Endothelial cell of umbilical vein (primary cell): ENCODE measurements at places on chromosomes 16 and 17. TPM values are rescaled to one million over a fixed set of nuclear protein-coding genes. Genes with fewer than 3 reads are reported as not detected.
A peak's percentile ranks its signal among the peaks of the same experiment; 100 is the strongest.

THUMPD1 gene
- 29.0 and 30.7 TPM in 2 replicates for total RNA-seq

FAM20A gene
- not detected in 2 replicates for total RNA-seq

CX3CL1 gene
- 1.2 and 2.3 TPM in 2 replicates for total RNA-seq

TAOK1 gene
- total RNA-seq = 64.3 and 82.2 TPM in 2 replicates

NKD1 gene
- 0.32 TPM in 1 of 2 replicates, not detected in the other for total RNA-seq

ADCY9 gene
- total RNA-seq = 13.1 and 14.0 TPM in 2 replicates

SLC4A1 gene
- not detected in 2 replicates for total RNA-seq

ADAD2 gene
- not detected in 2 replicates for total RNA-seq

DNA sequence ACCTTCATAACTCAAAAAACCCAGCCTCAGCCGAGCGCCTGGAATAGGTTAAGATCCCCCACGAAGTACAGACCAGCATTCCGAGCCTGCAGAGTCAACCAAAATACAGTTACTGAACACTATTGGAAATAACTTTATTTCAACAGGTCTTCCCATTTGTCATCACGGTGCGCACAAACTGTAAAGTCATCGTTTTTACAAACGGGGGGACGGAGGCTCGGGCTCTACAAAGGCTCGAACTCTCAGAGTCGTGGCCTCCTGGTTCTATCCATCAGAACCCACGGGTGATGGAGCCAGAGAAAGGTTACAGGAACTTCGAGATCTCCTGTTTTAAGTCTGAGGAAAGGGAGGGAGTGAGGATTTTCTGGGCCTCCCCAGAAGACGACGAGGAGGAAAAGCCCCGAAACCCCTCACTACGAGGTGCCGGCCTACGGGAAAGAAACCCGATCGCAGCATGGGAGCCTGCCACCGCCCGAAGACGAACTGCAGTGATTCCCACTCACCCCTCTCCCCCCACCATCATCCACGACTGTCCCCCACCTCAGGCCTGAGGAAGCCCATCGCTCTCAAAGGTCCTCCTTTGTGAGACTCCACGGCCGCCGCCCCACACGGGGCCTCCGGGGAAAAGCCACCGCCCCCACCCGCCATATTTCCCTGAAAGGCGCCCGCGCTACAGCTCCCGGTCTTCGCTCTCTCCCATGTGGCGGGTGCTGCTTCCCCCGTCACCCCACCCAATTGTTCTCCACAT lies 917 bp downstream of the YWHAE start:
- H3K4me3 ChIP-seq = peak overlapping the region; percentile 99
- H3K27ac ChIP-seq = peak overlapping the region; percentile 86
- H3K4me1 ChIP-seq = peaks cover 17% of the 10 kb centered on the region
- DNase-seq = peak; percentile 47

DNA sequence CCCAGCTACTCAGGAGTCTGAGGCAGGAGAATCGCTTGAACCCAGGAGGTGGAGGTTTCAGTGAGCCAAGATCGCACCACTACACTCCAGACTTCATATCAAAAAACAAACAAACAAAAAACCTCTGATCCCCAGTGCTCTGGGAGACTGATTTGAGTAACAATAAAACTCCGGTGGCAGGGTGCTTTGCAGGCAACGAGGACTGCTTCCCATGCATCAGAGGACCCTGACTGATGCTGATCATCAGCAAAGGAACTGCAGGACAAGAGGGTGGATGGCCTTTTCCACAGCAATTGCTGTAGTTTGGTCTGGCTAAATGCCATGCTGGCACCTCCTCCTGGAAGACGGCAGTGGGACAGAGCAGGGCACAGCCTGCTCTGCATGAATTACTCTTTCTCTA lies 6.4 kb upstream of the SLC39A11 start:
- no peaks in the 10 kb centered on the region for H3K4me1 ChIP-seq
- H3K27me3 ChIP-seq = peaks cover 3% of the 10 kb centered on the region
- H3K27ac ChIP-seq = no peak overlapping the region
- H3K4me3 ChIP-seq = no peak overlapping the region
- no peaks in the 10 kb centered on the region for H3K36me3 ChIP-seq

DNA sequence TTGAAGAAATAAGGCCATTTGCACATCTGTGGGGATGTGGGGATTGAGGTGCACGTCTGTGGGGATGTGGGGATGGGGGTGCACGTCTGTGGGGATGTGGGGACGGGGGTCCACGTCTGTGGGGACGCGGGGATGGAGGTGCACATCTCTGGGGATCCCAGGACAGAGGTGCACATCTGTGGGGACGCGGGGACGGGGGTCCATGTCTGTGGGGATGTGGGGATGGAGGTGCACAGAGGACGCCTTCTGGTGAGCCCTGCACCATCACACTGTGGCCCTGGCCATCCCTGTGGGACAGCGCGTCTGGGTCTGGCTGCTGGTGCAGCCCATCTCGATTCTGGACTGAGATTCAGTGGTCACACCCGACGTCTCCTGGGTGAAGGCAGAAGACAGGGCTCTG lies 161.4 kb downstream of the LAT start:
- no peaks in the 10 kb centered on the region for H3K36me3 ChIP-seq
- no peak overlapping the region for H3K27ac ChIP-seq
- H3K4me3 ChIP-seq = no peak overlapping the region

GRCh38 chr17:76927982-76928381 lies 59.8 kb downstream of the MGAT5B start:
- no peaks in the 10 kb centered on the region for H3K27me3 ChIP-seq
- DNase-seq = no peak
- H3K36me3 ChIP-seq = no peaks in the 10 kb centered on the region
- no peak overlapping the region for H3K4me3 ChIP-seq

- H3K4me3 ChIP-seq = no peak overlapping the region
- no peaks in the 10 kb centered on the region for H3K27me3 ChIP-seq
- H3K4me1 ChIP-seq = peaks cover 12% of the 10 kb centered on the region
- H3K36me3 ChIP-seq = no peaks in the 10 kb centered on the region
Measured at GRCh38 chr16:1945559-1946391, 2.8 kb upstream of the MSRB1 start.

- H3K27me3 ChIP-seq = no peaks in the 10 kb centered on the region
- H3K4me3 ChIP-seq = no peak overlapping the region
Measured at GRCh38 chr17:61245706-61246135, 153.9 kb upstream of the TBX2 start.

DNA sequence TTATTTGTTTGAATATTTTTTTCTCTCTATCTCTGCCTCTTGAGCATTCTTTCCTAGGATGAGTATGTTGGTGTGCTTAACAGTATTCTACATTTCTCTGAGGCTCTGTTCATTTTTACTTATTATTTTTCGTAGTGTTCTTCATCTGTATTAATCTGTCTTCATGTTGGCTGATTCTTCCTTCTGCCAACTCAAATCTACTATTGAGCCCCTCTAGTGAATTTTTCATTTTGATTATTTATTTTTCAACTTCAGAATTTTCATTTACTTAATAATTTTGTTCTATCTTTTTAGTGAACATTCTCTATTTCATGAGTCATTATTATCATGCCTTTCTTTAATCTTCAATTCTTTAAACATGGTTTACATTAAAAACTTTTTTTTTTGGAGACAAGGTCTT lies 3.2 kb upstream of the ST6GALNAC1 start:
- H3K27ac ChIP-seq = no peak overlapping the region
- H3K4me1 ChIP-seq = no peaks in the 10 kb centered on the region
- no peaks in the 10 kb centered on the region for H3K27me3 ChIP-seq
- H3K36me3 ChIP-seq = no peaks in the 10 kb centered on the region
- no peak for DNase-seq

GRCh38 chr16:11877374-11877773 lies 26.0 kb upstream of the RSL1D1 start:
- no peak for DNase-seq
- H3K27me3 ChIP-seq = no peaks in the 10 kb centered on the region
- H3K36me3 ChIP-seq = peaks cover 39% of the 10 kb centered on the region

DNA sequence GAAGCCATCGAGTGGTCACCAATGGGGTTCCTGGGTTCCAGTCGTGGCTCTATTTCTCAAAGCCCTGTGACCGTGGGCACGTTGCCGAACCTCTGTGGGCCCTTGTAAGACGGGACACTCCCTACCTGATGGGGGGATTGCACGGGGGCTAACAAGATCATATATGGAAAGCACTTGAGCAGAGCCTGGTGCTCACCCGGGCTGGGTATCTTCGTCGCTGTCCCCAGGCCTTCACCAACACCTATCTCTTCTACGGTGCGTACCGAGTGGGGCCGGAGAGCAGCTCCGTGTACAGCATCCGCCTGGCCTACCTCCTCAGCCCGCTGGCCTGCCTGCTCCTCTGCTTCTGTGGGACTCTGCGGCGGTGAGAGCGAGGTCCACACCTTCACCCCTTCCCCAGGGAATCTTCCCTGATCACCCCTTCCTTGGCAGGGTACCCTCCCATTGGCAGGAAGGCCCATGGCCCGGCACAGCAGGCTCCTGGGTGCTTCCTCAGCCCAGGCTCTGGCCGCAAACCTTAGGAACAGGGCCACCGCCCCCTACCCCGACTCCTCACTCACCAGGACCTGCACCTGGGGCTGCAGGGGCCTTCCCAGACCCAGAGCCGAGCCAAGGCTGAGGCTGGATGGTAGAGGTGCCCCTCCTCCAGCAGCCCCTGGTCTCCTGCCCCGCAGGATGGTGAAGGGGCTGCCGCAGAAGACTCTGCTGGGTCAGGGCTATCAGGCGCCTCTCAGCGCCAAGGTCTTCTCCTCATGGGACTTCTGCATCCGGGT lies 2.8 kb downstream of the TMC8 start:
- H3K4me1 ChIP-seq = peaks cover 16% of the 10 kb centered on the region
- DNase-seq = no peak
- no peaks in the 10 kb centered on the region for H3K27me3 ChIP-seq
- no peak overlapping the region for H3K4me3 ChIP-seq
- H3K36me3 ChIP-seq = no peaks in the 10 kb centered on the region
- no peak overlapping the region for H3K27ac ChIP-seq

DNA sequence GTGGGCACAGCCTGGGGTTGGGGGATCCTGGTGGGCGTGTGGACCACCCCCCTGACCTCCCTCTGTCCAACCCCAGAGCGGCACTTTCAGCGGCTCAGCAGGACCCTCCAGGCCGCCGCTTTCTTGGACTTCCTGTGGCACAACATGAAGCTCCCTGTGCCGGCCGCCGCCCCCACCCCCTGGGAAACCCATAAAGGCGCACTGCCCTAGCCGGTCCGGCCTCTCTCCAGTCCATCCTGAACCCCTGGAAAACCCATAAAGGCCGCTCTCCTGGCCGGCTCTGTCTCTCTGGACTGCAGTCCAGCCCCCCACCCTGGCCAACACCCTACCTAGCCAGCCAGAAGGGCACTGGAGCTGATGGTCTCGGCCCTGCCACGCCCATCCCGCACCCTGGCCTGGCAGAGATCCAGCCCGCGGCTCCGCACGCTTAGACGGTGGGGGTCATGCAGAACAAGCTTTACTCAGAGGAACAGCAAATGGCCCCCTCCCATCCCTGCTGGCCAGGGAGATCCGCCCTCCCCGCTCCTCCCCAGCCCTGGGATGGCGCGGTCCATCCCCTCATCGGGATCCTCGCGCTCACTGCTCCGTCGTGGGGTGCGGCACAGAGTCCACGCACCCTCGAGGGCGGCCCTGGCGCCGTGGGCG lies 2.7 kb downstream of the NOXO1 start:
- H3K27me3 ChIP-seq = peaks cover 41% of the 10 kb centered on the region
- peaks cover 6% of the 10 kb centered on the region for H3K4me1 ChIP-seq

DNA sequence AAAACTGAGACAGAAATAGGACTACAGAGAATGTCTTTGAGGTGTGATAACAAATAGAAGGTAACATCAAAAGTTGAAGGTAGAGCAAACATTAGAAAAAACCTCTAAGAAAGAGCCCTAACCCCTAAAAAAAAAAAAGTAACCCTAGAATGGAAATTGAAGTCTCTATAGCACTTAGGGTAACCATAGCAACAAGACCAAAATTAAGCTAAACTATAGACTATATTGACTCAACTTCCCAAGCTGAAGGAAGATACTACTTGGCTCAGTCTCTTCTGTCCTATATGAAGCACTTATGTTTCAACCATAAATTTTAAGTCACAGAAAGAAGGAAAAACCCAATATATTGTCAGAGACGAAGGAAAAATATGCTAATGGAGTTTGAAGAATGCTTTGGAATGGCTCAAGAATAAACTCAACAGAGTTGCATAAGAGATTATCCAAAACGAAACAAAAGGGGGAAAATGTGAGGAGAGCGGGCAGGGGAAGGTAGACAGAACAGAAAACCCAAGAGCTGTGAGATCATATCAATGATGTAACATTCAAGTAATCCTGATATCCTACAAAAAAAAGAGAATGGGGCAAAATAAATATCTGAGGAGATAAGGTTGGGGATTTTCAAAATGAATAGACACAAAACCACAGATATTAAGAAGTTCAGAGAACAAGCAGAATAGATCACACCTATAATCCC lies 88.4 kb downstream of the USP32 start:
- H3K4me3 ChIP-seq = no peak overlapping the region
- H3K27me3 ChIP-seq = no peaks in the 10 kb centered on the region
- H3K4me1 ChIP-seq = no peaks in the 10 kb centered on the region
- H3K36me3 ChIP-seq = no peaks in the 10 kb centered on the region

DNA sequence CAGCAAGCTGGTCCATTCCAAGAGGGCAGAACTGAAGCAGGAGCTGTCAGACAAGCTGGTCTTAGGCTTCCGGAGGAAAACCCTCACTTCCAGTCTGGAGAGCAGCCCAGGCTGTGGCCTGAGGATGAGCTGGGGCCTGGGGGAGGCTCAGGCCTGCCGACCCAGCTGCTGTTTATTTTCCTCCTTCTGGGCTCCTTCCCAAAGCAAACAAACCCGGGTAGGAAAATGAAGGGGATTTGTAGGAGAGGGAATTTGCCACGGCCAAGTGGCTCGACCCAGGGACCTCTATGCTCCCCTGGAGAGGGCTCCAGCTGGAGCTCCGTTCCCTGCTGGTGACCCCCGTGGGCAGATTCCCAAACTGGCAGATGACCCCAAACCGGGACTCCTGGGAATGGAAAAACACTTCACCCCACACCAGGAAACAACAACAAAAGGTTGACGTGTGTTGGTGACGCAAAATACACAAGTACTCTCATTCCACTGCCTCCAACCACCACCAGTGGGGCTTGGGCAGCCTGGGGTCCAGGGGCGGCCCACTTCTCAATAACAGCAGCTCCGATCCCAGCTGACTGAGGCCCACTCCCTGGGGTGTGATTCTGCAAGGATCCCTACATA lies 8.8 kb downstream of the JUP start:
- H3K36me3 ChIP-seq = peaks cover 10% of the 10 kb centered on the region
- peak overlapping the region; percentile 97 for H3K27ac ChIP-seq
- no peaks in the 10 kb centered on the region for H3K27me3 ChIP-seq

DNA sequence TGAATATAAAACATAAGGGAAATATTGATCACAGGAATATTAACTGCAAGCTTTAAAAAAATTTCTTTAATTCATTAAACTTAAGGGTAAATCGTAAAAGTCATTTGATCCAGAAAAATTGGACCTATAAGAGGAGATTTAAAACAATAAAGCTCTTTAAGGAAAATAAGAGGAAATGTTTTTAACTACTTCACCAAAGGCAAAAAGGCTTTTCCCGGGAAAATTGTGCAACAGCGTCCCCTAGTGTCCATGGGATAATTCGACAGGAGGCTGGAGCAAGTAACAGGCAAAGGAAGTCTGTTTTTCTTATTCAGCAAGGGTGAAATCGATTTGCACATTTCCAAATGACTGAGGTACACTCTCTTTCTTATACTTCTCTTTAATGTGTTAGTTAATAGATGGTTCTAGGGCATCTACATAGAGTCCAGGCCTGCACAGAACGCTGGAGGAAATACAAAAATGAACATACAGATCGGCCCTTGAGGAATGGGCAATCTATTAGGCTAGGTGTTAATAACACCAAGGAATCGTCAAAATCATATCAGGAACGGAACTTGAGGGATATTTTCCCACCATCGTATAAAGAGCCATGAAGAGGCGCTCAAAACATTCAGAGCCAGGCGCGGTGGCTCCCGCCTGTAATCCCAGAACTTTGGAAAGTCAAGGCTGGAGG lies 61.4 kb downstream of the ZNF18 start:
- peak; percentile 14 for DNase-seq
- no peaks in the 10 kb centered on the region for H3K27me3 ChIP-seq
- no peak overlapping the region for H3K27ac ChIP-seq
- no peak overlapping the region for H3K4me3 ChIP-seq
- no peaks in the 10 kb centered on the region for H3K4me1 ChIP-seq
- H3K36me3 ChIP-seq = no peaks in the 10 kb centered on the region
